ENCODE measurements at places on chromosomes 2 and 18. TPM values are rescaled to one million over a fixed set of nuclear protein-coding genes. Genes with fewer than 3 reads are reported as not detected.

- no peaks in the 10 kb centered on the region for H3K4me1 ChIP-seq
- peaks cover 35% of the 10 kb centered on the region for H3K27me3 ChIP-seq
- no peaks in the 10 kb centered on the region for H3K36me3 ChIP-seq
These were observed 11.3 kb downstream of the MEIS1 start for GRCh38 chr2:66445925-66446871.

DNA sequence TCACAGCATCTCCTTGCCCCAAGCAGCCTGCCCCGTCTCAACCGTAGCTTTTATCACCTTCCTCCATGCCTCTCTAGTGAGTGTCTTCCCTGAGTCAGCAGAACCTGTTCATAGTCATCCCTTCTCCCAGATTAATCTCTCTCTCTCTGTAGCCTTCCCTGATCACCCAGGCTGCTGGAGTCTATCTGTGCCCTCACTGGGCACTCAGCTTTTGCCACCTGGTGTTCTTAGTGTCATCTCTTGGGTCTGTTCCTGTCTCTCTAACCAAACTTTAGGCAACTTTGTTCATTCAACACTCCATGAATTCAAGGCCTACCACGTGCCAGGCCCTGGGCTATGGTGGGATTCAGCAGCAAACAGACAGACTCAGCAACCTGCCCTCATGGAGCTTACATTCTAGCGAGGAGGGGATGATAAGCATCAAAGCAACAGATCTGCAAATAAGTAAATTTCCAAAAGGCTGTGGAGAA is 159.1 kb downstream of the SMAD7 start:
- peaks cover 17% of the 10 kb centered on the region for H3K4me1 ChIP-seq
- peak overlapping the region; percentile 87 for H3K27ac ChIP-seq

CNTNAP5 gene
- not detected for total RNA-seq

DNA sequence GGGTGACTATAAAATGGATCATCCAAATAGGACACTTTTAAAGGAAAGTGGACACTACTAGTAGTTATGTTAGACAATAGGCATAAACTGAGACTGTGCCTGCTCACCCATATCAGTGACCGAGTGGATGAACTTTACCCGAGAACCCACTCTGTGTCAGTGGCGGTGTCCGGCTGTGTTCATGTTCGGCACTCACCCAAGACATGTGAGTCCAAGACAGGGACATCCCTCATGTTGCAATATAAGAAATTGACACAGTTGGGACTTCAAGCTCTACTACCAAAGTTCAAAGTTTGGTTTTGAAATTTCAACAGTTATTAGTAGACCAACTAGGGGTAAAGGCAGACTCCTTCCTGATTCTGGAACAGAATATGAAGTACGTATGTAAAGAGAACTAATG is 326.3 kb upstream of the TNP1 start:
- H3K4me1 ChIP-seq, result no peaks in the 10 kb centered on the region
- no peaks in the 10 kb centered on the region for H3K36me3 ChIP-seq
- H3K27me3 ChIP-seq, result no peaks in the 10 kb centered on the region

DNA sequence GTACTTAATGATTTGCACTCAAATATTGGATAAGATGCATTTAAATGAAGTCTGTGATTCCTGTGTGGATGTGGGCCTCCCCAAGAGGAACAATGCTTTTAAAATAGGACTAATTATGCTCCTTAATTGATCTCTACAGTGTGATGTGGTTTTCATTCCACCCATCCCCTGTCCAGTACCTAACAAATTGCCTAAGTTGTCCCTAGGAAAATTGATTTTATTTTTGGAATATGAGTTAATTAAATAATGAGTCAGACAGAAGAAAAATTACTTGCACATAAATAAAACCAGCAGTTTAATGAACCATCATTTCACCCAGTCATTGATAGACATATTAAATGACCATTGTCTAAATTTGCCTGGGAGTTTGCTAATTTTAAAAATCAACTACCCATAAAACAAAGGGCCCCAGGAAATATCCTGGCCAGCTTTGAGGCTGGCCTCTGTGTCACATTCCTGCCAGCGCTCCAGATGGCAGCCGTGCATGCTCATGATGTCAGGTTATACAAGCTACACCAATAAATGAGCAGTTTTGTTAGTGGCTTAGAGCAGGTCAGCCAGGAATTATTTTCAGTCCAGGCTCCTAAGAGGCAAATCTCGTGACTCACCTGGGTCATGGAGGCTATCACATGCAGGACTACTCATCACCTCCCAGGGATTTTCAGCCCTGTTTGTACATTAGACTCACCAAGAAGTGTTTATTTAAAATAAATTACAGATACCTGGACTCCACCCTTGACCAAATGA is 31.9 kb downstream of the ABHD3 start:
- H3K36me3 ChIP-seq, result peaks cover 8% of the 10 kb centered on the region
- no peak for DNase-seq
- H3K27ac ChIP-seq, result no peak overlapping the region
- H3K4me1 ChIP-seq, result peaks cover 4% of the 10 kb centered on the region
- H3K4me3 ChIP-seq, result no peak overlapping the region

- peaks cover 6% of the 10 kb centered on the region for H3K27me3 ChIP-seq
- DNase-seq, result no peak
- no peak overlapping the region for H3K27ac ChIP-seq
- no peaks in the 10 kb centered on the region for H3K4me1 ChIP-seq
- no peaks in the 10 kb centered on the region for H3K36me3 ChIP-seq
- H3K4me3 ChIP-seq, result no peak overlapping the region
These were observed 257.5 kb upstream of the FN1 start for GRCh38 chr2:215693193-215693998.

REG3G gene
- not detected for total RNA-seq

OSR1 gene
- not detected for total RNA-seq

ASIC4 gene
- total RNA-seq, result not detected

DNA sequence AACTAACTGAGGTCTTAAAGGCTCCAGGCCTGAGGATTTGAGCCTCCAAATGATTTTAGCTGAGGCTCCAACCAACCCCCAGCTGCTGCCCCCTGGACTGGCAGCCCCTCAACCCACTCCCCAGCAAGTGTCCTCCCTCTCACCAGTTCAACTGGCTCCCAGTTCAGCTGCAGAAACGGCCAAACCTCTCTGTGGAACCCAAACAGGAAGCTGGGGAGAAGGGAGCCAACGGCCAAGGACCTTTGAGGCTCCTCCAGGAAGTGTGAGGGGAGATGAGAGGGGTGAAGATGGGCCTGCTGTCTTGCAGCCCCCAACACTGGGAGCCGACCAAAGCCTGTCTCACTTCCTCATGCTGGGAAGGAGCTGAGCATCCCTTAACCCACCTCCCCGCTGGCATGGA is 24.9 kb downstream of the ZFP36L2 start:
- DNase-seq, result no peak
- H3K27ac ChIP-seq, result no peak overlapping the region
- no peaks in the 10 kb centered on the region for H3K27me3 ChIP-seq
- H3K4me3 ChIP-seq, result no peak overlapping the region
- H3K4me1 ChIP-seq, result peaks cover 27% of the 10 kb centered on the region
- no peaks in the 10 kb centered on the region for H3K36me3 ChIP-seq

SLC30A3 gene
- 1.4 TPM for total RNA-seq

DNA sequence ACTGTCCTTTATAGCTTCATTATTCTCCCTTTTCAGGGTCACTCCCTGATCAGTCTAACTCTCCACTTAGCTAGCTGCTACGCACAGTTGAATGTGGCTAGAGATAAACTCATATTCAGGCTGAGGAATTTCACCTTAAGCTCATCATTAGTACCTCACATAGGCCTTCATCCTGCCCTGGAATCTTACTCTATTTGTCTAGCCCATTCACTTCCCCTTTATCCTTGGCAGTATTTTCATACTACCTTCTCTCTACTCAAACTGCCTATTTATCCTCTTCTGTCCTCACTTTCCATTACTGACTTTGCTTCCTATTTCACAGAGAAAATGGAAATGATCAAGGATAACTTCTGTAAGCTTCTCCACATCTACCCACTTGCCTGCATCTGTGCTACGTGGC is 10.6 kb upstream of the DSC2 start:
- no peaks in the 10 kb centered on the region for H3K36me3 ChIP-seq
- DNase-seq, result no peak
- H3K27me3 ChIP-seq, result no peaks in the 10 kb centered on the region

DNA sequence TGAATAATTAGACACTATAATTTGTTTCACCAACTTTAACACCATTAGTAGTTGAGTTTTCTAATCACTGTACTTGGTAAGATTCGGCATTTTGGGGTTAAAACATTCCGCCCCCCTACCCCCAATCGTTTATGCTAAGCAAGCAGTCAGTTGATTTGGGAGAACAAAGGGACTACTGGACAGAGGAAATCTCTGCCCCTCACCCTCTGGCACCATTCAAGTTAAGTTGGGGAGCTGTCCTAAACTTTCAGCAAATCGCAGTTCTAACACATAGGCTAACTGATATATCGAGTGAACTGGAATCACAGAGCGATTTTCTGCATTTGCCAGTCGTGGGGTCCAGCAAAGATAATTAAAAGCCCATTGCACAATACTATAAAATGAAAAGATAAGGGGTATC is 5.6 kb downstream of the KLF7 start:
- no peak overlapping the region for H3K27ac ChIP-seq
- H3K36me3 ChIP-seq, result peaks cover 19% of the 10 kb centered on the region
- peaks cover 67% of the 10 kb centered on the region for H3K4me1 ChIP-seq
- H3K27me3 ChIP-seq, result no peaks in the 10 kb centered on the region
- DNase-seq, result no peak

FAP gene
- total RNA-seq, result not detected

VIT gene
- not detected for total RNA-seq

FBLN7 gene
- 26.8 TPM for total RNA-seq

ZSWIM2 gene
- not detected for total RNA-seq

- peak within 1 kb of the TSS; percentile 92 for H3K4me3 ChIP-seq
- H3K4me1 ChIP-seq, result peaks cover 72% of the 10 kb centered on the region
- no peaks in the 10 kb centered on the region for H3K27me3 ChIP-seq
- peak within 1 kb of the TSS; percentile 100 for H3K27ac ChIP-seq
- DNase-seq, result peak; percentile 91
These were observed at the start of gene ZAP70 for GRCh38 chr2:97713296-97714083. ZAP70 (plus strand) TSS chr2:97713576; CDS start chr2:97724037, 10,461 bp downstream.

DNA sequence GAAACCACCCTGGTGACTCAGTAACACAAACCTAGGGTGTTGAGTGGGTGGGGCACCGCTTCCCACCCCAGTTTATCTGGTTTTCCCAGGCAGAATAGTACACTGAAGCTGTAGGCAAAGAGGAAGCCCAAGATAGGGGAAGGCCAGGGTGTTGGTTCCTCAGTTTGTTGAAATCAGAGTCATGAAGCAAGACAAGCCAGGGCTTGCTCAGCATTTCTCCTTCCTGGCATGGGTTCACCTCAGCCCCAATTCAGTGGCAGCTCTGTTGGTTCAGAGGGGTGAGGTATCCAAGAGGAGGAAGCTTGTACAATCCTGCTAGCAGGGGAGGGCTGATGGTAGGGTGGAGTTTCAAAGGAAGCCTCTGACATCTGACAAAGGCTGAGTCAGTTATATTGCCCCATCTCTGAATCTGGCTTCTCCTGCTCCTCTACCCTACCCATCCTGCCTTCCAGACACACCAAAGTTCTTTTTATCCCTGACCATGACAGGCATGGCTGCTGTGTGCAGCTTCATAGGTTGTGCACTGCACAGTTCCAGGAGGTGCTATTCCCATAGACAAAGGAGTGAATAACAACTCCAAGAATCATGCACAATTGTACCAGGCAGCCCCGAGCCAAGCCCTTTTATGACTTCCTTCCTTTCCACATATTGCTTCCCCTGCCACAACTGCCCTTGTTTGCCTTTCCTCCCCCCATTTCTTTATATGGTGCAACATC is 24.9 kb upstream of the RAB10 start:
- H3K4me3 ChIP-seq, result no peak overlapping the region
- H3K27me3 ChIP-seq, result no peaks in the 10 kb centered on the region
- no peak overlapping the region for H3K27ac ChIP-seq
- H3K36me3 ChIP-seq, result no peaks in the 10 kb centered on the region

TWIST2 gene
- not detected for total RNA-seq

- H3K36me3 ChIP-seq, result peaks cover 55% of the 10 kb centered on the region
- H3K4me3 ChIP-seq, result no peak overlapping the region
- no peak for DNase-seq
- H3K4me1 ChIP-seq, result peaks cover 44% of the 10 kb centered on the region
- peak overlapping the region; percentile 64 for H3K27ac ChIP-seq
These were observed 12.8 kb downstream of the B3GNT2 start for GRCh38 chr2:62208758-62209114.

GRCh38 chr2:57569396-57569795 is 477.2 kb upstream of the VRK2 start:
- no peaks in the 10 kb centered on the region for H3K27me3 ChIP-seq
- H3K27ac ChIP-seq, result no peak overlapping the region
- no peaks in the 10 kb centered on the region for H3K36me3 ChIP-seq
- DNase-seq, result no peak

CTAGE1 gene
- not detected for total RNA-seq

- H3K4me3 ChIP-seq, result no peak overlapping the region
- no peak overlapping the region for H3K27ac ChIP-seq
- H3K27me3 ChIP-seq, result no peaks in the 10 kb centered on the region
These were observed 94.2 kb upstream of the CDH20 start for GRCh38 chr18:61239051-61239450.

GRCh38 chr18:24031318-24031717 is 16.8 kb downstream of the TTC39C start:
- peaks cover 39% of the 10 kb centered on the region for H3K4me1 ChIP-seq
- peaks cover 32% of the 10 kb centered on the region for H3K36me3 ChIP-seq
- H3K4me3 ChIP-seq, result no peak overlapping the region
- no peak for DNase-seq

GRCh38 chr2:174729797-174730697 is 34.2 kb downstream of the CHRNA1 start:
- H3K4me3 ChIP-seq, result peak overlapping the region; percentile 88
- no peaks in the 10 kb centered on the region for H3K36me3 ChIP-seq
- H3K27ac ChIP-seq, result peak overlapping the region; percentile 13
- H3K4me1 ChIP-seq, result peaks cover 20% of the 10 kb centered on the region

RNPEPL1 gene
- 60.7 TPM for total RNA-seq

ANKRD53 gene
- not detected for total RNA-seq

RND3 gene
- not detected for total RNA-seq

- H3K4me3 ChIP-seq, result no peak overlapping the region
- H3K27me3 ChIP-seq, result peaks cover 8% of the 10 kb centered on the region
- no peaks in the 10 kb centered on the region for H3K36me3 ChIP-seq
- DNase-seq, result no peak
These were observed 107.6 kb upstream of the CYRIA start for GRCh38 chr2:16773080-16773713.

GRCh38 chr2:215611609-215612386 is 175.9 kb upstream of the FN1 start:
- H3K4me1 ChIP-seq, result no peaks in the 10 kb centered on the region
- no peak overlapping the region for H3K27ac ChIP-seq
- no peak overlapping the region for H3K4me3 ChIP-seq
- DNase-seq, result no peak
- peaks cover 2% of the 10 kb centered on the region for H3K27me3 ChIP-seq

TANC1 gene
- 0.33 TPM for total RNA-seq

DNA sequence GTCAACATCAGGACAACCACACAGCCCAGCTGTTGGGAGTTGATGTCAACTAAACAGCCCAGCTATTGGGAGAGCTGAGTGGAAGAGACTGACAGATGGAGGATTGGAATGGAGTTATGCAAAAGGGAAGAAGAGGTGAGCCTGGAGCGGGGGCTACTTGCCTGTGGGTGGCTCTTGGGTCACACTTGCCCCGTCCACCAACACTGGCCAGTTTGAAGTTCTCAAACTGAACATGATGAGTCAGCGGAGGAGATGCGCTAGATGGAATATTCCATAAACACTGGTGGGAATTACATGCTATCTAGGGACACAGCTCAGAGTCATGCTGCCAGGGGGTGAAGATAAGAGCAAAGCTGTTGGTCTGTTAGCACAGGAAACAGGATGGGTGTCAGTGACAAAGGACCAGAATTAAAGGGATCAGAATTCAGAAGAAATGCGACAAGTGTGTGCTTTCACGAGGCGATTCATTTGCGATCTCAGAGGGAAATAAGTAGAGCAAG is 33.2 kb upstream of the AGAP1 start:
- no peak for DNase-seq
- H3K36me3 ChIP-seq, result no peaks in the 10 kb centered on the region
- H3K4me1 ChIP-seq, result no peaks in the 10 kb centered on the region
- peak overlapping the region; percentile 53 for H3K27ac ChIP-seq
- H3K27me3 ChIP-seq, result no peaks in the 10 kb centered on the region

Data from activated CD4-positive, alpha-beta T cell treated with anti-CD3 and anti-CD28 coated beads, Interleukin-2, amount 10 ng/mL, durations not matched to agents 24 days and 14 days (primary cell).